PC-9 (cell line): ENCODE measurements at places on chromosomes 2 and 18. TPM values are rescaled to one million over a fixed set of nuclear protein-coding genes. Genes with fewer than 3 reads are reported as not detected.

DNA sequence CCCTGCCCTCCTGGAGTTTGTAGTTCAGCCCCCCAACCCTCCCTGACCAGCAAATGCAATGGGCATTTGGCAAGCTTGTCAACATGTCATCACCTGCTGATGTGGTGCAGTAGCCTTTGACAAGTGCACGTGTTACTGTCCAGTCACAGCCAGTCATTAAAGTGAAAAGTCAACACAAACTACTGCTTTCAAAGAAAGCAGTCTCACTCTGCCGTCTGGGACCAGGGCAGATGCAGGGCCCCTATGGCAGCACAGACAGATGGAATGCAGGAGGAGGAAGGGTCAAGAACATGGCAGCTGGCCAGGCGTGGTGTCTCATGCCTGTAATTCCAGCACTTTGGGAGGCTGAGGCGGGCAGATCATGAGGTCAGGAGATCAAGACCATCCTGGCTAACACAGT is 222.4 kb upstream of the OSR1 start:
- H3K4me3 ChIP-seq, result no peak overlapping the region
- no peak for DNase-seq
- peaks cover 31% of the 10 kb centered on the region for H3K4me1 ChIP-seq

DNA sequence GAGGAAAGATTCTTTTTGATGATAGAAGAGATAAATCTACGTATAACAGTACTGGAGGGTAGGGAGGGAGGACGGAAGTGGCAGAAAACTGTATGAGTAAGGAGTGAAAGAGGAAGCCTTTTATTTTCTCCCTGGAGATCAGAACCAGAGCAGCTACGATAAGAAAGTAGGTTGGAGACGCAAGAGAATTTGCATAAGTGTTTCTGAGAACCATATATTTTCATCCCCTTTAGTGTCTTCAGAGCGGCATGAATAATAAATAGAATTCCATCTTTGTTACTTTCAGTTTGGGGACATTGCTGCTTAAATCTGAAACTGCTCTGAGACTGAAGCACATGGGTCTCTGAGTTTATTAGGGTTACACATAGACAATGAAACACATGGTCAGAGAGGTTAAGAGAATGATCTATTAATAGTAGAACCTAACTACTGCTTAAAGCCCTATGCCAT is 230.2 kb upstream of the TNP1 start:
- DNase-seq, result no peak
- H3K4me1 ChIP-seq, result 0 out of 2 replicates have a peak, but pooled peaks cover 6% of the 10 kb centered on the region
- no peak overlapping the region for H3K4me3 ChIP-seq
- H3K27me3 ChIP-seq, result no peaks in the 10 kb centered on the region

- no peak for DNase-seq
- H3K36me3 ChIP-seq, result no peaks in the 10 kb centered on the region
- no peak overlapping the region for H3K4me3 ChIP-seq
- no peaks in the 10 kb centered on the region for H3K4me1 ChIP-seq
Observed at GRCh38 chr18:48119204-48119603, 188.7 kb upstream of the SMAD2 start.

GRCh38 chr18:48931680-48932461 is 18.9 kb downstream of the SMAD7 start:
- no peak overlapping the region for H3K27ac ChIP-seq
- no peak overlapping the region for H3K4me3 ChIP-seq
- H3K36me3 ChIP-seq, result no peaks in the 10 kb centered on the region
- DNase-seq, result no peak
- H3K4me1 ChIP-seq, result peaks cover 22% of the 10 kb centered on the region
- H3K27me3 ChIP-seq, result no peaks in the 10 kb centered on the region

DNA sequence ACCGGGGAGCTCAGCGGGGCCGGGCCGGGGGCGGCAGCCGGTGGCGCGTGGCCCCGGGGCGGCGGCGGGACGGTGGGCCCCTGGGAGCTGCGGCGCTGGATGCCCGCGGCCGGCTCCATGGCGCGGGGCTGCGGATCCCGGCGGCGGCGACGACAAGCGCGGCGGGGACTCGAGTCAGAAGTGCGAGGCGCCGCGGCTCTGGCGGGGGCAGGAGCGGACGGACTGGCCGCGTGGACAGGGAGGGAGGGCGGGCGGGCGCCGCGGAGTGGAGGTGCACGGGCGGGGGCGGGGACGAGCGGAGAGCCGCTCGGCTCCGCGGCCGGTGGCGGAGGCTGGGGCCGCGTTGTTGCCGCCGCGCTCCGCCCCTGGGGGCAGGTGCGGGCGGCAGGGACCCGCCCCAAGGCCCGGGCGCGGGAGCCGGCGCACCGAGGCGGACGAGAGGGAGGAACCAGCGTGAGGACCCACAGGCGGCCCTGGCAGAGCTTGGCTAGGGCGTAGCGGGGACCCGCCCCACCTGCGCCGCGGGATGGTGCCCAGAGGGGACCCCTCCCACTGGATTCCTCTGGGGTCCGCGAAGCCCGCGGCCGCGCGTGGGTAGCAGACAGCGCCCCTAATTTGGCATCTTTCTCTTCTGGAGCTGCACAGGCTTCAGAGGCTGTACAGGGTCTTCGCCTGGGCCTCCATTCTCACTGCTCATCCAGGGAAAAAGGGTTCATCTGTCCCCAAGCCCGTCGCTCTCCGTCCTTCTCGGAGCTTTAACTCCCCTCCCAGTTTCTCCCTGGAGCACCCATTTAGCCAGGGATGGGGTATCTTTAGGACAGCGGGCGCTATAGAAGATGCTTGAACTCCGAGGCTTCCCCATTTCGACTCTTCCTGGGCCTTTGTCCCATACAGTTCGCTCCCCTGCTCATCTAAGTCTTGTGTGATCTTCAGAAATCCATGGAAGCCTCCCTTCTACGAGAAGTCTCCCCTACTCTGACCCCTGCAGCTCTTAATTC is at the start of gene TMEM163:
TSS of gene TMEM163 (minus strand) at position 184 of the 998 bp plus-strand sequence.
- H3K27ac ChIP-seq, result no peak within 1 kb of the TSS
- no peaks in the 10 kb centered on the region for H3K36me3 ChIP-seq
- DNase-seq, result no peak
- peaks cover 4% of the 10 kb centered on the region; the same call in 1 of the 2 replicates for H3K4me1 ChIP-seq
- peak within 1 kb of the TSS; percentile 74 for H3K4me3 ChIP-seq

DNA sequence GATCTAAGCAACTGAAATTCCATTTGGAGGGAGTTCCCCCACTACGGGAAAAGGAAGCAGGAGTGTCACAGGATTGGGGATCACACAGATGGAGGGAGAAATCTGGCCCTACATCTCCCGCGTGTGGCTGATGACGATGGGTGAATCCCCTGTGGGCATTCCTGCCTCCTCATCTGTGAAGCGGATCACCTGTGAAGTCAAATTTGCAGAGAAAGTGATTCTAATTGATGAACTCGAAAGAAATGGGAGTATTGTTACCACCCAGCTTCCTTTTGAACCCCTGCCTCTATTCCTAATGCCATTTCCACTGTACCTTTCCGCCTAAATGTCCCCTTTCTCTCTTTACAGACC is 92.0 kb downstream of the CMPK2 start:
- H3K27ac ChIP-seq, result no peak overlapping the region
- H3K4me1 ChIP-seq, result no peaks in the 10 kb centered on the region
- peaks cover 51% of the 10 kb centered on the region for H3K27me3 ChIP-seq
- DNase-seq, result no peak
- H3K4me3 ChIP-seq, result no peak overlapping the region

STPG4 gene
- total RNA-seq, result 6.5 and 8.7 TPM in 2 replicates

FAM237A gene
- total RNA-seq, result not detected in 2 replicates

HES6 gene
- total RNA-seq, result 8.4 and 14.3 TPM in 2 replicates
